ENCODE measurements at places on chromosomes 1 and 21.

DNA sequence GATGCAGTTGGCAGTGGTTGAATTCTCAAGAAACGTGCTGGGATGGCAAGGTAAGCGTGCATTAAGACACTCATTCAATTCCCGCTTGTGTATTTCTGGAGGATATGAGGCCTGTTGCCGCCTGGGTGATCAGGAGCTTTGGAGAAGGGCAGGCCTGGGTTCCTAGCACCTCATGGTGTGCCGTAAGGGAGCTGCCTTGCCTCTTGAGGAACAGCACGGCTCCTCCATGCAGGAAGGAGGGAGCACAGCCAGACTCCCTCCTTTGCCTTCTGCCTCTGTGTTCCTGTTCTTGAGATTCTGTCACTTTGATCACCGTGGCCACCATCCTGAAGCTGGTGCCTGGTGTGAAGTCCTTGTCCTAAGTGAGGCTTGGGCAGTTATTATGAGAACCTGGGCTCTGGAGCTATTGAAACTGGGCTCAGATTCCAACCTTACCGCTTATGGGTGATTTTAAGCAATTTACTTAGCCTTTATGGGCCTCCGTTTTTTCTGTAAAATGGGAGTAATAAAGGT lies 18.3 kb downstream of the SLFNL1 start:
- DNase-seq = no peak

GRCh38 chr1:37325509-37326437 lies 148.6 kb upstream of the ZC3H12A start:
- DNase-seq = no peak

- no peak for DNase-seq
These were observed at the start of gene CTSK for GRCh38 chr1:150808121-150808520. Gene CTSK (minus strand): TSS chr1:150808260. CDS start chr1:150806805, 1,455 bp downstream.

GRCh38 chr21:25638660-25639550 lies at the start of gene JAM2:
Gene JAM2 (plus strand): TSS chr21:25639258. CDS start chr21:25639822, 564 bp downstream.
- DNase-seq = peak; percentile 31

- no peak for DNase-seq
These were observed 13.4 kb downstream of the ZCCHC17 start for GRCh38 chr1:31310198-31310597.

DNA sequence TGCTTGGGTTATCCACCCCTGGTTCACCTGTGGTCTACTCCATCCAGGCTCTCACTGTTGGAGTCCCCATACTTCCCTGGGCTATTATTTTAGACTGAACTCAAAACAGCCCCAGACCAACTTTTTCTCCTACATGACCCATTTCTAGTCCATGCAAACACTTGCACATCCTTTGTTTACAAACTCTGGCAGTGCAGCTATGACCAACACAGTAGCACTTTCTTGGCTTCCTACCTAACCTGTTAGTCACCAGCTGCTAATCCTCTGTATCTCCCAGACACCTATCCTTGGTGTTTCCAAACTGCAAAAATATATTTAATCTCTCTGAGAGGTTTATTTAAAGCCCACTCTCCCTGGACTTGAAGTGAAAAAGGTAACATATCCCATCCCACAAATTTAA lies 90.8 kb downstream of the DDAH1 start:
- no peak for DNase-seq

GRCh38 chr1:14181191-14181795 lies 417.2 kb upstream of the KAZN start:
- no peak for DNase-seq

DNA sequence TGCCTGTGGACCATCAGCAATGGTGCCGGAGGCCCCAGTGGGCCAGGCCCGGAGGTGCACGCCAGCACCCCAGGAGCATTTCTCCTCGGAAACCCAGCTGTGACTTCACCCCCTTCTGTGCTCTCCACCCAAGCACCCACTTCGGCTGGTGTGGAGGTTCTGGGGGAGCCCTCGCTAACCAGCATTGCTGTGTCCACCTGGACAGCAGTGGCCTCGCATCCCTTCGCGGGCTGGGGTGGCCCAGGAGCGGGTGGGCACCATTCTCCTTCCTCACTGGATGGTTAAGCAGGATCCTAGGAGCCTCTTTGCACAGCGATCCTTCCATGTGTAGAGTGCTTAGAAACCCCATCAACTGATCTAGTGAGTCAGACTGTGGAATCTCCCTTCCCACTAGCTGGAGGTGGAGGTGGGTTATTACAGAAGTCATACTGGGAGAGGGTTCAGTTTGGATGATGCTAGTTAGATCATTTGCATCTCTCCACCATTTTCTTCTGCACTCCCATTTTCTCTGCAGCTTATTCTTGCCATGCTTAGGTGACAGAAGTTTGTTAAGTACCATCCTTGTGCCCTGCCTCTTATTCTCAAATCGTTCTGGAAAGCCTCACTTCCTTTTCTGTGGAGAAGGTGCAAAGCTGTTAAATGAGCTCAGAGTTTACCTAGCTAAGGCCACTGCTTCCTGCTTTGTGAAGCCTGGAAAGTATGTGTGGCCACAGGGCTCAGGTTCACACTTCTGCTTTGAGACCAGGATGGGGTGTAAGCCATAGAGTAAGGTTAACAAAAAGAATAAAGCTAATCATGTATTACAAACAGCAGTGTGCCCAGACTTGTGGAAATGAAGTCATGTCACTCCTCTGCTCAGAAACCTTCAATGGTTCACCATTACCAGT lies 32.3 kb downstream of the TBX19 start:
- DNase-seq = no peak

DNA sequence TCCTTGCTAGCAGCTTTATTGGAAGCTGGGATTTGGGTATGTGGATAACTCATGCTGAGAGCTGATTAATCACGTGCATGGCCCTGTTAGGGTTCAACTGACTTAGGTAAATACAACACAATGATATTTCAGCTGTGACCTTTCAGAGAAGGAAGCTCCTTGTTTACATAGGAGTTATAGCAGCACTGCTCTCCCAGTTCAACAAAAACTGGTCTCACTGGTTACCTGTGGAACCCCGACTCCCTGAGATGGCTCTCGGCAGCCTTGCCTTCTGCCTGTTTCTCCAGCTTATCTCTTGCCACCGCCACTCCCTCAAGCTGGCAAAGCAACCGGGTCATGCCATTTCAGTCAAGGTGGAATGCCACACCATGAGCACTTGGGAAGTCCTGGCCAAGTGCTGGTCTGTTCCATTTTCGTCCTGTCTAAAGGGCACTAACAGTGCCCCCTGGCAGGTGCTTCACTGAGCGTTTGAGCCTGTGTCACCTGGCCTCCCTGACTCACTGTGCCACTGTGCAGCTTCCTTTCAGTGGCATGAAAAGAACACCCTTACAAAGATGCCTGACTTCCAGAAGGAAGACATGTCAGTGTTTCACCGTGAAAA lies 31.6 kb downstream of the DOP1B start:
- DNase-seq = peak; percentile 67

- no peak for DNase-seq
These were observed 187.7 kb upstream of the C1orf174 start for GRCh38 chr1:4087530-4088420.

GRCh38 chr21:41933313-41934079 lies 20.3 kb downstream of the C2CD2 start:
- DNase-seq = no peak

DNA sequence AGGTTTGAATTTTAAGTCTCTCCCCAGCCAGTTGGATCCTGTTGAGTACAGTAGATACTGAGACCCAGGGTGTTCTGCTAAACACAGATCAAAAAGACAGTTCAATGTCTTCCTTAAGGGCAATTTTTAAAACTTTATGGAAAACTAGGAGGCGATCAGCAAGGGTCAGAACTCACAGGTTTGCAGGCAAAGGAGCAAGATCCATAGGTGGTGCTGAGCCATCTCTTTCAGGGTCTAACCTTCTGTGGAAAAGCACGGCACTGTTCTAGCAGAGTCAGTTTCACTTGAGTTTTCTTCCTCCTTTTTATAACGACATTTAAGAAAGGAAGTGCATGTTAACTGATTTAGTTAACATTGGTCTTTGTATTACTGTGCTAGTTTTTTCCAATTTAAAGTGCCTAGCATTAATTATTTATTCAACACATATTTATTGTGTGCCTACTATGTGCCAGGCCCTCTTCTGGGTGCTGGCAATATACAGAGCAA lies at the start of gene CD84:
CD84 (minus strand) TSS at position 281 of the 486 bp plus-strand sequence; CDS start at position 222, 59 bp downstream.
- no peak for DNase-seq

Data from NCI-H345 (cell line).